ENCODE measurements at places on chromosomes 1 and 21.

GRCh38 chr1:36874271-36875060, 159.8 kb downstream of the GRIK3 start:
- no peak for DNase-seq

DNA sequence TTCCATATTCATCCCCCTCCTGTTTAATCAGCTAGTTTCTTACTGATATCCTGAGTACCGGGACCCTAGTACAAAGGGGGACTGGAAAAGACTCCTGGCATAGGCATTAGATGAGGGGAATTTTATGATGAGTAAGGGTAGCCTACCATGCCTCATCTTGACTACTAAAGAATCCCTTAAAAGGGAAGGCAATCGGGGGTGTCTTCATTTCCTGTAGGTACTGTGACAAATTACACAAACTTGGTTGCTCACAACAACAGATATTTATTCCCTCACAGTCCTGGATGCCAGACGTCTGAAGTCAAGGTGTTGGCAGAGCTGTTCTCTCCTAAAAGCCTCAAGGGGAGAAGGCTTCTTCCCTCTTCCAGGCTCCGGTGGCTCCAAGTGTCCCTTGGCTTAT, 28.9 kb upstream of the RUNX1 start:
- DNase-seq, result no peak

- DNase-seq, result no peak
These were observed 62.0 kb upstream of the ABCG1 start for GRCh38 chr21:42156690-42157605.

DNA sequence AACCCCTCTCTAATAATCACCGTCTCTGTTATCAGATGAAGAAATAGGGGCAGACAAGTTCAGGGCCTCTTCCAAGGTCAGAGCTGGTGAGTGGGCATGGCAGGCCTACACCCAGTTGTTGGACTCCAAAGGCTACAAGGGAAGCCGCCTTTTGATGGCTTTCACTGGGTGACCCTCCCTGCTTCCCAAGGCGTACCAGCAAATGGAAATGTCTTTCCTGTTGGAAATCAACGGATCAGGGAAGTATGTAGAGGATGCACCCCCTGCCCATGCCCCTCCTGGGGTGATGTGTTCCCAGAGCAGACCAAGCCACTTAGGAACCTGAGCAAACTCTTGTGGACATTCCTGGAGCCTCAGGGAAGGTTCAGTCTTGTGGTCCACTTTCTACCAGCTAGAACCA, 47.4 kb downstream of the LGR6 start:
- no peak for DNase-seq

DNA sequence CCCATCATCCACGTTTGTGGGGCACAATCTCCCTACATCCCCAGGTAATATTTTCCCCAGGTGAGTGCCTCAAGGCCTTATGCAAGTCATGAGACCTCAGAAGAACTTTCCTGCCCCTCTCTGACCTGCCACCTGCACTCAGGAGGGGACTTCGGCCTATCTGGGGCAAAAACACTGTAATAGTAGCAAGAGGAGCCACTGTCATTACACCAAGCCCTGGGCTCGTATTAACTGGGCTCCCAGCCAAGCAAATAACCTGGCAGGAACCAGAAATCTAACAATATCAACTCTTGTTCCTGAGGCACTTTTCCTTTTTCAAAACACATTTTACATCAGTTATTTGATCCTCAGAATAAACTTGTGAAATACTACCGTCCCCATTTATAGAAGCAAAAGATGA, 30.9 kb downstream of the LAMB3 start:
- no peak for DNase-seq

DNA sequence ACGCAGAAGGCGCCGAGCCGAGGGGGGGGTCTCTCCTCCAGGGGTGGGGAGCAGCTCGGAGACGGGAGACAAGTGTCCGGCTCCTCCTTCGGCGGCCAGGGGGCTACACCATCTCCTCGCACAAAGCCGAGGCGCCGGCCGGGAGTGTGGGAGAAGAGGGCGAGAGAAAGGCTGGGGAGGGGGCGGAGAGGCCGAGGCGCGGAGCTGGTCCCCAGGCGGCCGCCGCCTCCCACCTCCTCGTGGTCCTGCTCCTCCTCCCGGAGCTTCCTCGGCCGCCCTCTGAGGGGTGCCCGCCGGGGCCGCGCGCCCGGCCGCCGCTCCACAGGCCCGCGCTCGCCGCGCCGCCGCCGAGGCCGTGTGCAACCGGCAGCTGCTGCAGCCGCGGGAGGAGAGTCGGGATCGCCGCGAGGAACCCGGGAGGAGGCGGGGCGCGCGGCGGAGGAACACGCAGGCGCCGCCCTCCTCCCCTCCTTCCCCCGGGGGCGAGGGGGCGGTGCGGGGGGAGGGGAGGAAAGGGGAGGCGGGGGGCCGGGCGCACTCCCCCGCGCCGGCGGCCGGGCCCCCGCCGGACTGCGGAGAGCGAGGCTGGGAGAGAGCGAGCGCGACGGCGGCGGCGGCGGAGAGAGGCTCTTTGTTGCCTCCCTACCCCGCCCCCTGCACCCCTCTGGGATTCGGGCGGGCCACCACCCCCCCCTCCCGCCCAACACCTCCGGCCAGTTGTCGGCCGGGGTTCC, at the start of gene ENAH:
ENAH (minus strand) TSS at position 395 of the 734 bp plus-strand sequence. CDS start 433 bp downstream, outside the sequence.
- DNase-seq, result no peak
